ENCODE measurements at places on chromosomes 5 and 9.

- peak; percentile 46 for DNase-seq
These were observed 544 bp downstream of the FNBP1 start for GRCh38 chr9:130042406-130042884.

- no peak for DNase-seq
These were observed 86.4 kb downstream of the GALNT10 start for GRCh38 chr5:154276973-154277331.

- DNase-seq: no peak
These were observed 99.5 kb upstream of the MSX2 start for GRCh38 chr5:174624733-174625522.

- DNase-seq: no peak
These were observed 32.5 kb downstream of the TENT4A start for GRCh38 chr5:6745706-6746222.

DNA sequence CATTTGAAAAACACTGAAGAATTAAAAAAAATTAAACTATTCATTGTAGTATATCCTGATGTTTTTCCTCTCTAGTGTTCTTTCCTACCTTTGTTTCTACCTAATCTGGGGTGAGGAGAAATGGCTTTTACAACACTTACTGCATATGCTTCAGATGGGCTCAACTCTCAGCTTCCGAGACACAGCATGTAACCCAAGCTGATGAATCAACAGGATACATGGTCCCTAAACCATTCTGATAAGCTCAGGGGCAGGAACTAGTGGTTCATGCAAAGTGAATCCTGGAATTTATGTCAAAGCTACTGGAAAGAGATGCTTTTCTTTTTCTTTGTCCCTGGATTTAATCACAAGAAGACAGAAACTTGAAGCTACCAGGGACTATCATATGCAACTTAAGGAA is 672.5 kb upstream of the RORB start:
- no peak for DNase-seq

DNA sequence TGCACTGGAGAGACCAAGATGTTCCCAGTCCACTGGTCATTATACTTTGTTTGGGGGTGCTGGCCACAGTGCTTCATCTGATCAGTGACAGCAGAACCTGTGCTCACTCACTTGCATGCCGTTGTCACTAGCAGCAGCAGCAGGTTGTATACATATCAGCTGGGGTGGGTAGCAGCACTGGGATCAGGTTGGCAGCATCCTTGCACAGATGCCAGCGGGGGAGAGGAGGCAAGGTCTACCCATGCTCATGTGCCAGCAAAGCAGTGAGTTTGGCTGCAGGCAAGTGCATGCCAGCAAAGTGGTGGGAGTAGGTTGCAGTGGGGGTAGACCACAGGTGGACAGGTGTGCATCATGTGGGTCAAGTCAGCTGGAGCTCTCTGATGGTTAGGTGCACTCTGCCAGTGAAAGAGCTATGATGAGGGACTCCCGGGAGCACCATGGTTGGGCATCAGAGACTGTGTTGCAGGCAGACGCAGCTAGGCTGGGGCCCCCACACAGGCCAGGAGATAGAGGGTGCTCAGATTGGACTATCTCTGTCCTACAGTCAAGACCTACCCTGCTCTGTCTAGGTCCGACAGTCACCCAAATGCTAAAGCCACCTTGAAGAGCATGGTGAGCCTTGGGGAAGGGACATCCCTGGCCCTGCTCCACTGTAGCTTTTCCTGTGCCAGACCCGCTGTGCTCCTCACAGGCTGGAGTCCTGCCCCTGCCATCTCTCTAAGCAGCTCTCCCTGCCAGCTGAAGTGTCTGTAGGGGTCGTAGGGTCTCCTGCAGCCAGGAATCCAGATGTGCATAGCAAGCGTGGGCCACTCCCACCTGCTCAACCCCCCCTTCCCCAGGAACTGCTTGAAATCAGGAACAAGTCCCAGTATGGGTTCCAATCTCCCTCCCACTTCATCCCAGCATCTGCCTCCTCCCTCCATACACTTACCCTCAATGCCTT is 119.8 kb downstream of the RNF180 start:
- no peak for DNase-seq

DNA sequence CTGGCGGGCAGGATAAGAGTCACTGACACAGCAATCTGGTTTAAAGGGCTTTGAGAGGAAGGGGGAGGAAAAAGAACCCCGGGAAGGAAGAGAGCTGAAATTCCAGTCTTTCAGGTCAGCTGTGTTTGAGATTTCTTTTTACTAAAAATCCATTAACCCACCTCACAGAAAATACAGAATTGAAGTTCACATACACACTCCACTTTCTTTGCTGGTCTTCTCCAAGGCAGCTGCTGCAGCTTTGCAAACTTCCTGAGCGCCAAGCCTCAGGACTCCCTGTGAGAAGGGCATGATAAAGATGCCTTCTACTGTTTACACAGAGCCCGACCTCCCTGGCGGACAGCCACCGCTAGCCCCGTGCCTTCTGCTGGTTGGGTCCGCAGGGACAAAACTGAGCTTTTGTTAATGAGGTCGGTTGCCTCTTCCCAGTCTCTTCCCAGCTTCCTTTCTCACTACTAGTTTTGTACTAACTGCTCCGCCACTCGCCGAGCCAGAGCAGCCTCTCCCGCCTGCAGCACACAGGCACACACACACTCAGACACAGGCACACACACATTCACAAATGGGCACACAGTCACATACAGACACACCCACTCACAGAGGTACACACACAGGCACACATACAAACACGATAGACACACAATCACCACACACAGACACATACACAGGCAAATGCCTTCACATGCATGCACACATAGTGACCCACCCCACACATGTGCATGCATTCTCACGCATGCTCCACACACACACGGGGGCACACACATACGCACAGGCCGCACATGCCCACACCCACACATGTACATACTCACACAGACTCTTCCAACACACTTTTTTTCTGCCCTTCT is at the start of gene FREM1:
TSS of gene FREM1 (minus strand) at position 468 of the 845 bp plus-strand sequence. CDS start 41,451 bp downstream, outside the sequence.
- no peak for DNase-seq

DNA sequence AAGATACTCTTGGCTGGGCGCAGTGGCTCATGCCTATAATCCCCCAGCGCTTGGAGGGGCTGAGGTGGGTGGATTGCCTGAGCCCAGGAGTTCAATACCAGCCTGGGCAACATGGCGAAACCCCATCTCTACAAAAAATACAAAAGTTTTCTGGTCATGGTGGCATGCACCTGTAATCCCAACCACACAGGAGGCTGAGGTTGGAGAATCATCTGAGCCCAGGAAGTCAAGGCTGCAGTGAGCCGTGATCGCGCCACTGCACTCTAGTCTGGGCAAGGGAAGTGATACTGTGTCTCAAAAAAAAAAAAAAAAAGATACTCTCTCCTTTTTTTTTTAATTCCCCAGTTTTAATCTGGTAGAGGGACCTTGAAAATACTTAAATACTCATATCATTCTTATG is 15.0 kb downstream of the ANKRD33B start:
- DNase-seq: no peak

GRCh38 chr5:36623832-36624231 is 17.4 kb downstream of the SLC1A3 start:
- DNase-seq: no peak

GRCh38 chr9:121271368-121272341 is 3.7 kb downstream of the GSN start:
- no peak for DNase-seq

- no peak for DNase-seq
These were observed 173.8 kb upstream of the SLC30A5 start for GRCh38 chr5:68919988-68920490.

- DNase-seq: no peak
These were observed 227.4 kb downstream of the NR3C1 start for GRCh38 chr5:143176048-143176447.

DNA sequence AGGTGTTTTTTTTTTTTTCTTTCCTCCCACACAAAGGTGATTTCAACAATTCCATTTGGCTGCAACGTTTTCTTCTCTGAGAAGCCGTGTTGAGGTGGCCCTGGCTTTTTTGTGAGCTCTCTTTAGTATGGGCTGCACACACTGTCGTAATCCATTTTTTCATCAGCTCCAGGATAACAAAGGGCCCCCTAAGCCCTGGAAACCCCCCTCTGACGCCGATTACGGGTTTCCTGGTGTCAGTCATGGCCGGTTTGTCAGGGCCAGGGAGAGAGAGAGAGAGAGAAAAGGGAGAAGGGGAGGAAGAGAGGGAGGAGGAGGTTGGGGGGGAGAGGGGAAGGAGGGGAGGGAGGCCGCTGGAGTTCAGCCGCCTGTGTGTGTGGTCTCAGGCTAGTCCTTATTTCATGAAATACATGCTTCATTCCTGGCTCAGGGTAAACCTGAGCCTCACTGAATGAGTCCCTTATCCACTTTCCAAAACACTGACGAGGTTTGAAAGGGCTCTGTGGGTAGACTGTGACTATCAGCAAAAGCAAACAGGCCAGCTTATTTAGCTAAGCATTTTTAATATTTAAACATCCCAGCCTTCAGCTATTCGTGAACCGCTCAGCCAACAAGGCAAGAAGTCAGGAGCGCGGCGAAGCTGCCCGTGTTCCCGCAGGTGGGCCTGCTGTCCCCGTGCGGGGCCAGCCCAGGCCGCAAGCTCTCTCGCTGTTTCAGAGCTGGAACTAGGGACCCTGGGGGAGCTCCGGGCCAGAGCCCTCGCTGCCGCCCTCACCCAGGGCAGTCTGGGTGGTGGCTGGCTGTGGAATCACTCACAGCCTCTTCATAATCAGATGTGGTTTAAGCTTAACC is 172.8 kb downstream of the ERCC6L2 start:
- peak; percentile 13 for DNase-seq

DNA sequence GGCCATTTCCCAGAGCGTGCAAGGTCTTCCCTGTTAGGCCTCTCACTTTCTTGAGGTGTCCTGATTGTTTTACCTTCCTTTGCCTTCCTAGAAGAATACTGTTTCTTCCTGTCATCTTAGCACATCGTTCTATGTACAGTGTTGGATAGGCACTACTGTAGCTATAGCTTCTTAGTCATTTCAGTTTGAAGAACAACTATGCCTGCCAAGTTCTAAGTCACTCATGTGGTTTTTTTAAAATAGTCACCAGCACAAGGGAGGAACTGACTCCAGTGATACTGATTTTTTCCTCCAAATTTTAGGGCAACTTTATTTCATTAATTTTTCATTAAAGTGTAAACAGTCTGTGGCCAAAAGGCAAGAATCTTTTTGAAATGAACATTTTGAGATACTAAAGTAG is 122.4 kb upstream of the NR5A1 start:
- no peak for DNase-seq

- DNase-seq: no peak
These were observed 12.1 kb downstream of the EXD3 start for GRCh38 chr9:137410891-137411249.

- DNase-seq: no peak
These were observed 45.7 kb upstream of the TGFBR1 start for GRCh38 chr9:99058964-99059921.

- DNase-seq: no peak
These were observed 322.3 kb upstream of the EDIL3 start for GRCh38 chr5:84706678-84707641.

DNA sequence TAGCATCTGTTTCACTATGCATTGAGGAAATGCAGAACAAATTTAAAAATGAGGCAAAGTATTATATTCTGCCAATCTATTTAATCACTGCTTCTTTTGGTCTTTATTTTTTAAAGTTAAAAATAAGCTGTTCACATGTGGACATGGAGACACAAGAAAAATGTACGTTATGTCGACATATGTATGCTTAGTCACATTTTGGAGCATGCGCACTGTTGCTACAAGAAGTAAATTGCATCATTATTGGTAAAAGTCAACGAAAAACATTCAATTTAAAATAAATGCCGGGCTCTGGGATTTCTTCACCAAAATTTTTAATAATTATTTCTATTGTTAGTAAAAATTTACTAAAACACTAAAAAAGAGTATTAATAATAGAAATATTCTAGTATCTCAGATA is 876.3 kb upstream of the CTNND2 start:
- no peak for DNase-seq

DNA sequence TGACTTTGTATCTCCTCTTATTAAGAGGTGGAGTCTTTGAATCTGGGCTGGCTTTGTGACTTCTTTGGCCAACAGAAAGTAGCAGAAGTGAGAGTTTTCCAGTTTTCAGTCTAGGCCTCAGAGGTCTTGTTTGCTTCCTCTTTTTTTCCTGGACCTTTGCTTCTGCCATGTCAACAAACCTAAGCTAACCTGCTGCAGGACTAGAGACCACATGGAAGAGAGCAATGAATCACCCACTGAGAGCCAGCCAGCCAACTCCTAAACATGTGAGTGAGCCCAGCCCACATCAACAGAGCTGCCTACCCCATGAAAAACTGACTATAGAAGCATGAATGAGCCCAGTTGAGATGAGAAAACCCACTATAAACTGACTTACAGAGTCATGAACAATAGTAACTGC is 29.9 kb downstream of the MRPL22 start:
- no peak for DNase-seq

DNA sequence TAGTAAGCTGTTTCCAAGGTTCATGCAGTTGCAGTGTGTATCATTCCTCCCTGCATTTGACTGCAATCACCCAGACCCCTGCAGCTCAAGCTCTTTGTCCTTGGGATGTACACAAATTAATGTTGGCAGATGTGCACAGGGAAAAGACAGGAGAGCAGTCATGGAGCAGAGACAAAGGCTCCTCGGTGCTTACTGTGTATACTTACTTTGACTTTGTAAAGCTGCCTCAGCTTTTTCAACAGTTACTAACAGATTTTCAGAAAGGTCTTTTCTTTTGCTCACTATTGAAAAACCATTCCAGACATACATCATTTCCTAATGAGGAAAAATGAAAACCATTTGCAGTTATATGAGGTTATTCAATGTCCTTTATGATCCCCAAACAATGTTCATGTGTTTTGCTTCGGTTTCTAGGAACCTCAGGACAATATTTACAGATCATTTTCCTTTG is 124.9 kb downstream of the TTC39B start:
- no peak for DNase-seq

DNA sequence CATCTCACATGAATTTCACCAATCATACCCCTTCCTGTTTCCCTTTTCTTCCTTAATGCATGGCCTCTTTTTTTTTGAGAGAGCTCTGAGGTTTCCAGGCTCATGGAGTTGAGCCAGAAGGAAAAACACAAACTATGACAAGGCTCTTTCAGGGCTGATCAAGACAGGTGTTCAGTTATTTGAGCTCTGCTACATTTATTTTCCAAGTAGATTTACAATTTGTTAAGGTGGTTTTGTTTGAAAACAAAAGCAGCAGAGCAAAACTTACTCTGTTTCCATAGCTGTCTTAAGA is 62.4 kb upstream of the IL7R start:
- no peak for DNase-seq

- no peak for DNase-seq
These were observed 186.5 kb downstream of the LURAP1L start for GRCh38 chr9:12961276-12961809.

DNA sequence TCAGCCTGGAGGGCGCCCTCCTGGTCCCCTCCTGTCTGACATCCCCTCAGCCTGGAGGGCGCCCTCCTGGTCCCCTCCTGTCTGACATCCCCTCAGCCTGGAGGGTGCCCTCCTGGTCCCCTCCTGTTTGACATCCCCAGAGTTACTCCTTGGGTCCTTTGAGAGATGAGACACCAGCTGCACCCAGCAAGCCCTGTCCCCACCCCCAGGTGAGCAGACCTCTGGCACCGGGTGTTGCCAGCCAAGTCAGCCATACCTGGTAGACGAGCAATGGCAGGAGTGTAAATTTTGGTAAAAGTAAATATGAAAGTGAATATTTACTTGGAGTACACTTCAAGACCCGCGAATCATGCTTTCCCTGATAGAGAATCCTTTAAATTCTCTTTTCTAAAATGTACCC is 25.4 kb downstream of the EXOC3 start:
- peak; percentile 3 for DNase-seq

Measured in stimulated activated CD4-positive, alpha-beta T cell treated with anti-CD3 and anti-CD28 coated beads, Interleukin-4, amount 100 ng/mL, for 1 hour (primary cell).